ENCODE measurements at places on chromosomes 1 and 21. TPM values are rescaled to one million over a fixed set of nuclear protein-coding genes. Genes with fewer than 3 reads are reported as not detected.

DR1 gene
- total RNA-seq: 21.4 TPM

VWA5B1 gene
- total RNA-seq: not detected

DMBX1 gene
- not detected for total RNA-seq

CR1L gene
- not detected for total RNA-seq

ENAH gene
- 31.4 TPM for total RNA-seq

WDR4 gene
- 14.0 TPM for total RNA-seq

GRCh38 chr1:111592389-111593361 lies 26.9 kb upstream of the RAP1A start:
- H3K4me1 ChIP-seq: peaks cover 21% of the 10 kb centered on the region
- H3K27ac ChIP-seq: peak overlapping the region; percentile 76
- no peaks in the 10 kb centered on the region for H3K27me3 ChIP-seq

DNA sequence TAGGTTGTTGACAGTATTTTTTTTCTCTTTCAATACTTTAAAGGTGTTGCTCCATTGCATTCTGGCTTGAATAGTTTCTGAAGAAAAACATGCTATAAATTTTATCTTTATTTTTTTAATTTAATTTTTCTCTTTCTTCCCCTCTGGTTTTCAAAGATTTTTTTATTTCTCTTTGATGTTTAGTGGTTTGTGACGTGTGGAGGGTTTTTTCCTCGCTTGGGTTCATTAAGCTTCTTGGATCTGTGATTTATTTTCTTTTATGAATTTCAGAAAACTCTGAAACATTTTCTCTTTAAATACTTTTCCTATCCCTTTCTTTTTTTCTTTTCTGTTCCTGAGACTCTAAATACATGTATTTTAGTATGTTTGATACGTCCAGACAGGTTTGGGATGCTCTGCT lies 9.3 kb downstream of the SLC30A7 start:
- H3K27me3 ChIP-seq: no peaks in the 10 kb centered on the region
- H3K4me1 ChIP-seq: no peaks in the 10 kb centered on the region
- DNase-seq: no peak

DNA sequence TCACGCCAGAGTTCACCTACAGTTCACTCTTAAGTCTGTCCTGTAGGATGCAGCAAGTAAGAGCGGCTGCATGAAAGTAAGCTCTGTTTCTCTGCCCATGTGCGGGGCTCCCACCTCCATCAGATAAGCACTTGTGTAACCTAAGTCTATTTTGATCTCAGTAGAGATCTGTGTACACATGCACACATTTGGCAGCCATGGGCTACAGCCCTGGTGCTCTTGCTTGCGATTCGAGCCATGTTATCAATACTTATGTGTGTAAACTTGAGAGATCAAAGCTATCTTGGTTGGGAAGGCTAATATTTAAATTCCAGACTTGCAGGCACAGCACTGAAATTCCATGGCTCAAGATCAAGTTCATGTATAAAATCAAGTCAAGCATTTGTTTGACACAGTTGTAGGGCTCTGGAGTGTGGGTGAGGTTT lies 244.7 kb upstream of the FGGY start:
- H3K27ac ChIP-seq: no peak overlapping the region
- H3K27me3 ChIP-seq: no peaks in the 10 kb centered on the region
- no peak for DNase-seq
- H3K4me1 ChIP-seq: no peaks in the 10 kb centered on the region

DNA sequence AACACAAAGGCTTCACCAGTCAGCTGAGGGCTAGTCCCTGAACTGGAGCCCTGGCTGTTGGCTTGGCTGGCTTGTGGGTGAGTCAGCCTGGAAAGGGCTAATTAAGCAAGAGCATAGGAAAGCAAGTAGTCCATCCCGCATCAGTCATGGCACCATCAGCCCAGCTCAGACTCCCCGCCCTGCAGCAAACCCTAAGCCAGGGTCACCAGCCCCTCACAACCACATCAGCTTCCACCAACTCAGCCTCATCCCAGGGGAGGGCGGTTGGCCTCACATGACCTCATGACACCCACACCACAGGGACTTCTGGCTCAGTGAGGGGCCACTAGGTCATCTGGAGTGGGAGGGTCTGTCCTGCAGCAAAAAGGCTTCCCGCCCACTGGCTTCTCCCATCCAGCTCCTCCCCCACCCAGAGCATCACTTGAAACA lies 7.0 kb upstream of the SPATC1L start:
- no peaks in the 10 kb centered on the region for H3K27me3 ChIP-seq
- peaks cover 7% of the 10 kb centered on the region for H3K36me3 ChIP-seq
- H3K27ac ChIP-seq: no peak overlapping the region
- no peak overlapping the region for H3K4me3 ChIP-seq
- peak; percentile 18 for DNase-seq

- no peaks in the 10 kb centered on the region for H3K36me3 ChIP-seq
- no peak overlapping the region for H3K4me3 ChIP-seq
- H3K27ac ChIP-seq: no peak overlapping the region
- H3K4me1 ChIP-seq: peaks cover 18% of the 10 kb centered on the region
- no peak for DNase-seq
These were observed 2.6 kb upstream of the TSPAN1 start for GRCh38 chr1:46172321-46172720.

DNA sequence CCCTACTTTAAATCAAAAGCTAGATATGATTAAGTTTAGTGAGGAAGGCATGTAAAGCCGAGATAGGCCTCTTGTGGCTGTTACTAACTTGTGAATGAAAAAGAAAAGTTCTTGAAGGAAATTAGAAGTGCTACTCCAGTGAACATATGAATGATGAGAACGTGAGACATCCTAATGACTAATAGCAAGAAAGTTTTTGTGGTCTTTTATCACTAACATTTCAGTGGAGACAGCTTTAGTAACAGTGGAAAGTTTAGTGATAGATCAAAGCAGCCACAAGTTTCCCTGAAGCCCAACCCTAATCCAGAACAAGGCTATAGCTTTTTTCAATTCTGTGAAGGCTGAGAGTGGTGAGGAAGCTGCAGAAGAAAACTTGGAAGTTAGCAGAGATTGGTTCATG lies 73.6 kb upstream of the LRRC8B start:
- no peaks in the 10 kb centered on the region for H3K4me1 ChIP-seq
- DNase-seq: no peak
- no peaks in the 10 kb centered on the region for H3K36me3 ChIP-seq
- H3K27me3 ChIP-seq: no peaks in the 10 kb centered on the region
- no peak overlapping the region for H3K4me3 ChIP-seq
- no peak overlapping the region for H3K27ac ChIP-seq

GRCh38 chr1:209880031-209880430 lies 52.3 kb downstream of the UTP25 start:
- H3K4me3 ChIP-seq: no peak overlapping the region
- no peaks in the 10 kb centered on the region for H3K36me3 ChIP-seq
- H3K27me3 ChIP-seq: no peaks in the 10 kb centered on the region
- H3K27ac ChIP-seq: no peak overlapping the region
- H3K4me1 ChIP-seq: peaks cover 19% of the 10 kb centered on the region

DNA sequence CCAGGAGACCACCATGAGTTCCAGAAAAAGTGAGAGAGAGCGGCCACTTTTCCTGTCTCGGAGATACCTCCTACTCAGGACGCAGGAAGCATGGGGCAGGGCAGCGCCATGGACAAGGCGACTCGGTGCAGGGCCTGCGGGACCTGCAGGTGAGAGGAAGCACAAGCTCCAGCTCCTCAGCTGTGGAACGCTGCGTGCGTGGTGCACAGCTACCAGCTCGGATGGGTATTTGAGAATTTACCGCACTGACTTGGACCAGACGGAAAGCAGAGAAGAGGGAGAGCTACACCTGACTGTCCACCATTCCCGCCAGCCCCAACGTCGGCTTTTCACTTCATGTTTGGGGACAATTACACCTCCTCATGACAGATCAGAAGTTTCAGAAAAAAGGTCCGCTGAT lies 8.2 kb upstream of the CDK11A start:
- H3K4me1 ChIP-seq: no peaks in the 10 kb centered on the region
- no peaks in the 10 kb centered on the region for H3K36me3 ChIP-seq
- no peak overlapping the region for H3K27ac ChIP-seq
- no peak for DNase-seq
- H3K27me3 ChIP-seq: no peaks in the 10 kb centered on the region
- H3K4me3 ChIP-seq: no peak overlapping the region

DNA sequence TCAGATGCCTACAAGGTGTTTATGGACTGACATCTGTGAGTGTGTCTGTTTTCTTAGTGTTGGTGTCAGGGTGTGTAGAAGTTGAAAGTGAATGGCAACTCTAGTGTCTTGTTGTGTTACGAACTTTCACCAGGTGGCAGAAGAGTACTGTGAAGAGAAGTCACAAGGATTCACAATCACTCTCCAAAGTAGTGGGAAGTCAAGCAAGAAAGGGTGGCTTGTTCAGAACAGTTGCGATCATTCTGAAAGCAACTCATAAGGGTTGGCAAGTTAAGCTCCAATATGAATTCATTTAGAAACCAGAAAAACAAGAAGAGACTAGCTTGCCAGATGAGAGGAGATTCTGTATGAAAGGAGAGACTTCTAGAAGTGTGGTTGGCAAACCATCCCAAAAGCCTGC lies 86.1 kb downstream of the FASLG start:
- H3K27ac ChIP-seq: peak overlapping the region; percentile 53
- peaks cover 11% of the 10 kb centered on the region for H3K4me1 ChIP-seq
- no peak overlapping the region for H3K4me3 ChIP-seq
- DNase-seq: peak; percentile 77
- no peaks in the 10 kb centered on the region for H3K27me3 ChIP-seq

DNA sequence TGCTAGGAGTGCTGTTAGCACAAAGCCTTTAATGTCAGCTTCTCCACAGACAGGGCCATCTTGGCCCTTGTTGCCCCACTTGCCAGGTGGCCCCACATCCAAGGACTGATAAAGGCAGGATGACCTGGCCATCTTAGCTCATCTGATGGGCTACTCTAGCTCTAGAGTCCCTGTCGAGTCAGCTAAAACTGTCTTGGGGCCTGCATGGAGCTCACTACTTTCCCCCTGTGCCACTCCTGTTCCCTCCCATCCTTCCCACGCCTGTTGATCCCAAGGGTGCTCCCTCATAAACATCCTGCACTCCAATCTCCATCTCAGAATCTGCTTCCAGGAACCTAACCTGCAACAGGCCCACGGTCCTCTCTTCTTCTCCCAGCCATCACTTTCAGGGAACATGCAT lies 652 bp upstream of the GPX7 start:
- no peak for DNase-seq
- no peak overlapping the region for H3K27ac ChIP-seq
- H3K4me1 ChIP-seq: peaks cover 13% of the 10 kb centered on the region
- peak overlapping the region; percentile 62 for H3K4me3 ChIP-seq
- no peaks in the 10 kb centered on the region for H3K36me3 ChIP-seq
- no peaks in the 10 kb centered on the region for H3K27me3 ChIP-seq

DNA sequence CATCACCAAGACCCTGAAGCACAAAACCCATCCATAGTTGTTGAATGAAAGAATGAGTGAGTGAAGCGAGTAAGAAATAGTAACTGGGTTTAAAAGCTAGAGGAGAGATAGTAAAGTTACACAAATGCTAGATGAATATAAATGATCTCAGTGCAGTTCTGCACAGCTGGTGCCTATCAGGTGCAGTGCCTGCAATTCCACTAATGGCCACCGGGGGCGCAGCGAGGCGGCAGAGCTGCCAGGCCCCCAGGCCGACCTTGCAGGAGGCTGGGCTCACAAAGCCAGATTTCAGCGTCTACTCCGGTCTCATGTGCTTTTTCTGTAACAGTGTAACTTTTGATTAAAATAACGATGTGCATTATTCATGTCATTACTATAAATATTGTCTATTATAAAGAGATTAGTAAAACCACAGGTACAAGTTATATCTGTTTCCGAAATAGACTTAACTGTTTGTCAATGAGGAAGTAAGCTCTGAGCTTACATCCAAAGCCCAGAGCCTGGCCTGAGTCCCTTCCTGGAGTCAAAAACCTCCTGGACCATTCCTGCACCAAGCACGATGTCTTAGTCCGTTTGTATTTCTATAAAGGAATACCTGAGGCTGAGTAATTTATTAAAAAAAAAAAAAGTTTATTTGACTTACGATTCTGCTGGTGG lies 477.6 kb downstream of the NPHP4 start:
- no peaks in the 10 kb centered on the region for H3K4me1 ChIP-seq
- no peak overlapping the region for H3K27ac ChIP-seq
- no peaks in the 10 kb centered on the region for H3K27me3 ChIP-seq
- peak; percentile 54 for DNase-seq

All from tibial nerve (tissue), 4 donors.